ENCODE measurements at places on chromosomes 16 and 17. TPM values are rescaled to one million over a fixed set of nuclear protein-coding genes. Genes with fewer than 3 reads are reported as not detected.

The DOC2A gene
- 1.6 TPM for polyA plus RNA-seq

The RANBP10 gene
- polyA plus RNA-seq = 5.9 TPM

The PRCD gene
- 1.6 TPM for polyA plus RNA-seq

The ITGB4 gene
- polyA plus RNA-seq = 288 TPM

The GAST gene
- not detected for polyA plus RNA-seq

The CCL3 gene
- 1.8 TPM for polyA plus RNA-seq

The CCR7 gene
- not detected for polyA plus RNA-seq
